Lower lobe of right lung (tissue), 2 donors: ENCODE measurements at places on chromosomes 2 and 18.

DNA sequence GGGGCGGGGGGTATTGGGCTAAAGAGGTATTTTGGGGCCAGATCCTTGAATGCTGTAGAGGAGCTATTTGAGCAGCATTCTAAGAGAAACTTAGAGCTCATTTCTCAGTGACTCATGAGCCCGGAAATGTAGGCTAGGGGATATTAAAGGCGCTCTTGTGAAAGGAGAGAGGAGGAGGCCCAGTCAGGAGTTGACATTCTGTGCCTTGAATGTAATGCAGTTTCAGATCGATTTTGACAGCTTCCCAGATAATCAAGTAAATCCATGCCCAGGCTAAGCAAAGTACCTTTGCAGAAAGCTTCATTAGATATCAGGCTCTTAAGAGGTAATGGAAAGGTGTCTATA, 1.5 kb downstream of the CAB39 start:
- no peak for DNase-seq

DNA sequence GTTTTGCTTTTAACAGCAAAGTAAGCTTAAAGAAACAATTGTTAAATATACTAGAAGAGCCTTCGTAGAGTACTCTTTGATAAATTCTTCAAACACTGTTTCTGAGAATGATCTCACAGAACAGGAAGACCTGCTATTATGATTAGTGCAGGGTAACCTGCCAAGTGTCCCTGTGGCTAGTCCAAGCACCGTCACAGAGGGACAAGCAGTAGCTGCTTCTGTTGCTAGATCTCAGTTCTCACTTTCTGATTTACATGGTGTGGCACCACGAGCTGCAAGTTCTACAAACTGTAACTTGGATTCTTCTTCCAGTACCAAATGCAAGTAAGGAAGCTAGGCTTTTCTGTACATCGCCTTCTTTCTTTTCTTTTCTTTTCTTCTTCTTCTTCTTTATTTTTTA, 121.5 kb downstream of the PIEZO2 start:
- no peak for DNase-seq

DNA sequence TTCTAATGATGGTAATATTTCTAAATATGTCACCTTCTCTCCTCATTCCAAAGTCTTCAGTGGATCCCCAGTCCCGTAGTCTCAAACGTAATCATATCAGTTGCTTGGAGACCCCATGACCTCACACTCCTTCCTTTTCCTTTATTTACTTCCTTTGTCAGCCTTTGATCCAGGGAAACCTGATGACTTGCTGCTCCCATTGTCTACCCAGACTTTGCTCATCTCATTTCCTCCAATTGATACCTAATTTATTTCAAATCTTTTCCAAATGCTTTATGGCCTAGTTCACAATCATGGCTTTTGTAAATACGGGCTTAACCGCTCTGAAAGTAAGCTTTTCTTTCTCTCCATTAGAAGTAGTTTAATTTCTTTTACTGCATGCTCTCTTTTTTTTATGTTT, 402.4 kb upstream of the CYRIA start:
- no peak for DNase-seq

- peak; percentile 69 for DNase-seq
Observed at GRCh38 chr2:73920577-73921545, 5.8 kb upstream of the DGUOK start.

DNA sequence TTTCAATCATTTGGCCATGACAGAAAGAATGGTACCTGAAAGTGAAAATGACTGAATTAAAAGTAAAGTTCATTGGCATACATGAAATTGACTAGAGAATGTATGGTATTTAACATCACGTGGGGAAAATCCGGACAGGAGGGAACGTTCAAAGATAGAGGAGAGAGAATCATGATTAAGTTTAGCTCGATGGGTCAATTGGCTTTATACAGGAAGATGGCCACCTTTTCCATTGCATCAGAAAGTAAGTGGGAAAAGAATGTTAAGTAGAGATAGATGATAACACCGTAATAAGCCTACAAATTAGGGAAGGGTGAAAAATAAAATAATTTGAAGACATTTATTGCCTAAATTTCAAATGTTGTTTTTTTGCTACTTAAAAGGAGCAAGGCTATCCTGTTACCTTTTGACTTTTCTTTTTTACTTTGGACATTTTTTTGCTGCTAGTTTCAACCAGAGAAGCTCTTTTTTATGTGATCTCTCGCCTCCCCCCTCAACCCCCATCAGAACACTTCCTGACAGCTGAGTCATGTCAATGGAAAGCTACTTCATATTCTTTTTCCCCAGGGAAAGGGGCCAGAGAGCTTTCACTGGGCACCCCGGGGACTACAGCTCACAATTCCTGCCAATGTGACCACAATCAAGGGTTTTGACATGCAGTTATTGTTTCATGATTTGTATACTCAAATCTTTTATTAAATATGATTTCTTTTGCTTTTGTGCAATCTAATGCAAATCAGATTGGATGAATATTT, 767 bp upstream of the CCDC102B start:
- DNase-seq, result peak; percentile 25

DNA sequence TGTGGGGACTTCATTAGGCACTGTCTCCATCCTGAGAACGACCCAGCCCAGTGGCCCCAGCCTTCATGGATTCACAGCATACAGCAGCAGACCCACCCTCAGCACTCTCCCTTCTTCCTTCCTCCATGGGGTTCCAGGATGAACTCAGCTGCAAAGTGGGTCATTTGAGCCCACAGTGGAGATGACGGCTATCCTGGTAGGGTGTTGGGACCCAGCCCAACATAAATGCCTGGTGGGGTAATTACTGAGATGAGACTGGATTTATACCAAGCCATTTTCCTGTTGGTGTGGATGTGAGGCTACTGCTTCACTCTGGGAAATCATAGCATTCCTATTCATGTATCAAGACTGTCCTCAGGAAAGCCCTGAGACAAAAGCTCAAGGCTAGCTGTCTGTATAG, 536.7 kb upstream of the TNP1 start:
- DNase-seq, result no peak

- DNase-seq, result no peak
Observed at GRCh38 chr2:8134473-8134932, 547.4 kb upstream of the ID2 start.

- DNase-seq, result no peak
Observed at GRCh38 chr2:86392873-86393518, 48.2 kb upstream of the KDM3A start.

GRCh38 chr2:48568547-48568946, 38.6 kb downstream of the STON1 start:
- no peak for DNase-seq

- DNase-seq, result no peak
Observed at GRCh38 chr18:63368611-63369010, 1.6 kb upstream of the KDSR start.

- no peak for DNase-seq
Observed at GRCh38 chr2:1546023-1546591, 132.8 kb downstream of the TPO start.

DNA sequence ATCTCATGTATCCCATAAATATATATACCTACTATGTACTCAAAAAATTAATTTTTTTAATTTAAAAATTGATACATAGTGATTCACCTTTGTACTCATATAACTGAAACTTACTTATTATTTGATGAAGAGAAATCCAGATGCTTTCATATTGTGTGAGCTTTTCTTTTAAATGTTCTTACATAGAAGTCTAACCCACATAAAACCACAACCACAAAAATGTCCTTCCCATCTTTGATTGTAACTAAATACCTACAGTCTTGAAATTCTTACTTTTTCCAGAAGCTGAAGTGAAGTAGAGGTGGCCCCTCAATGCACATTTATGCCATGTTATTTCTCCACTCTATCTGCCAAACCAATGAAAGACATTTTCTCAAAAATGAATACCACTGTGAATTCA, 117.9 kb upstream of the COL5A2 start:
- DNase-seq, result no peak

DNA sequence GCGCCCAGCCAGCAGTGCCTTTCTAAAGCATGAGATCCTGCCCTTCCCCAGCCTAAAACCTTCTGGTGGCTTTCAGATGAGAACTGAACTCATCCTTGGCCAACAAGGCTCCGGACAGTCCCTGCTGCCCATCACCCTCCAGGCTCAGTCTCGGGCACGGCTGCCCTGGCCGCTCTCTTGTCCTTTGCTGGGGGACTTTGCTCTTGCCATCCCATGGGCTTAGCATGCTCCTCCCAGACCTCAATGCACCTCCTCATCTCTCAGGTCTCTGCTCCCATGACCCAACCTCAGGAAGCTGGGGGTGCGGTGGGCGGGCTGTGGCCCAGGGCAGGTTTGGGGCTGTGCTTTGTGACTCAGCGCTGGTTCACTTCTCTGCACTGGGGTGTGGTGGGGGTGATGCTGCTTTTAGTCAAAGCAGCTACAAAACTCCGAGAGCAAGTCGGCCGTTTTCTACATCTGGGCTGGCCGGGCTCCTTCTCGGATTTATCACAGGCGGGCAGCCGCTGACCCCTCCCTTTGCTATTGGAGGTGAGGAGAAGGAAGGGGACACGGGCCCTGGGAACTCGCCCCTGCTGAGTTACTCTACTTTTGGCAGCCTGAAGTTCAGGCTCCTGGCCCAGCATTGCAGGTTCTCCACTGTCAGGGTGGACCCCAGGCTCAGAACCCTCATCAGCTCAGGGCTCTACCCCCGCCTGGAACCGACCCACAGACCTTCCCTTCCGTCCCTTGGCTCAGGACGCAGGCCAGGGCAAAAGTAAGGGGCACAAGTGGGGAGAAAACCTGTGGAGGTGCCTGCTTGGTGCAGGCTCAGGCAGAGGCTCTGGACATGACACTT, 90.6 kb upstream of the TAF1B start:
- DNase-seq, result no peak

DNA sequence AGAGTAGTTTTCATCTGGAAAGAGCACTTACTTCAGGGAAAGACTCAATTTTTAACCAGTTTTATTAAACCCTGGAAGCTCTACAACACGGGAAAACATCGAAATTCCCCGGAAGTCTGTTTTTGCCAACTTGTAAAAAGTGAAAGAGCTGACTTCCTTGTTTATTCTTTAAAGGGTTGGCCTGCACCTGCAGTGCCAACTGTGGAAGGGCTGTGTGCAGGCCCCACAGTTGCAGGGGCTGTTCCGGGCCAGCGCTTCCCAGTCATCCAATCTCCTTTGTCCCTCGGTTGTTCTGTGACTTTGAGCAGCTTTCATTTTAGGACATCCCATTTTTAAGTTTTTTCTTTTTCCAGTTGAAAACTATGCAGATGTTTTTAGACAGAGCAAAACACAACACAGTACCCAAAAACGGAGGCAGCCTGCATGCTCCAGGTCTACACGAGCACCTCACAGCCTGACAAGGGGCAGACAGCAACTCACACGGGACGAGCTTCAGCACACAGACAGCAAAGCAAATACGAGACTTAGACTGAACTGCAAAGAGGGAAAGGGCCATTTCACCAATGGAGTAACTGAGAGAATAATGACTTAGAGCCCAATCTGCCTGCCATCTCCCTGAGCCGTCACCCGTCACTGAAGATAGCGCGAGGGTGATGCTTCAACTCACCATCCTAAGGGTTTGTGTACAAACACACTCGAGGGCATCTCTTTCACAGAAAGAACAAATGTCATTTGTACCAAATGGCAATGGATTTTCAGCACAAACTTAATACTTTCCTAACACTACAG, 70.6 kb downstream of the EMILIN2 start:
- no peak for DNase-seq

DNA sequence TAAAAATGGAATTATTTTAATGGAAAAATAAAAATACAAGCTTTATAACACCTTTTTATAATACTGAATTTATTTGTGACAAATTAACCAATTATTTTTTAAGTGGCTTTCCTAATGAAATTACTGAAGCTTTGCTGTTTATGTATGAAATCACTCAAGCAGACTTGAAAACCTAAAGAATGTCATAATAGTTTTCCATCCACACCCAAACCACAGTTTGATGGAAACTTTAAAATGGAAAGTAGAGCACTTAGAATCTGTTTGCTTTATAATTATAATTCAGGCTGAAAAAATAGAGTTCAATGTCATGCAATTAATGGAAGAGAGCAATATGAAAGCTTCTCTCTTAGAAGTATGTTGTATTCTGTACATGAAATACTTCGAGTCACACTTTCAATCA, 31.6 kb upstream of the WDR75 start:
- no peak for DNase-seq

- no peak for DNase-seq
Observed at GRCh38 chr2:219000569-219000960, 7.3 kb upstream of the CRYBA2 start.

DNA sequence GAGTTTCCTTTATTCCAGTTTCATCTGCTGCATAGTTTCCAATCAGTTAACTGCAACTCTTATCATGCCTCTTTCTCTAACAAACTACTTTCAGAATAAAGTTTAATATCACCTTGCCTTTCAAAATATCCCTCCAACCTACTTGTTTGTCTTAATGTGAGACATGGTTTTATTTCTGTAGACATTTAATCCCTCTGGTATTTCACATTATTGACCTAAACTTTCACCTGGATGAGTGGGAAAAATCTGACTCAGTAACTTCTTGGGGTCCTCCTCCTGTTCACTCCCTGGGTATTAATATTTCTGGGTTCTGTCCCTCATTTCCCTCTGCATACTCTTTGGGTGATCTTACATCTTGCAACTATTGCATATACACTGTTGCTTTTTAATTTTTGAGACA, 27.9 kb downstream of the MSH6 start:
- DNase-seq, result no peak

DNA sequence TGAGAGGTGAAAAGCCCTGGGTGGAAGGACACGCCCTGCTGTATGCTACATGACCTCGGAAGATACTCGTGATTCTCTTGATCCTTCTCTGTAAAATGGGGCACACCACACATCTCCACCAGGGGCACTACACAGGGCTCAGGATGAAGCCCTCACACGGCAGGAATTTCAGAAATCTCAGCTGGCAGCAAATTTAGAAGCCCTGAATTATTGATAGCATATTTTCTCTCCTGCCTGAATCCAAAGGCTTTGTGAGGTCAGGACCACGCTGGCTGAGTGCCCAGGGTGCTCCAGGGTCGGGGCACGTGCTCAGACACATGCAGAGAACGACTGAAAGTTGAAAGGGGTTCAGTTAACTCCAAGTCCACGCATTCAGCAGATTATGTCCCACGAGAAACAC, 42.1 kb upstream of the GALR1 start:
- DNase-seq, result peak; percentile 78

DNA sequence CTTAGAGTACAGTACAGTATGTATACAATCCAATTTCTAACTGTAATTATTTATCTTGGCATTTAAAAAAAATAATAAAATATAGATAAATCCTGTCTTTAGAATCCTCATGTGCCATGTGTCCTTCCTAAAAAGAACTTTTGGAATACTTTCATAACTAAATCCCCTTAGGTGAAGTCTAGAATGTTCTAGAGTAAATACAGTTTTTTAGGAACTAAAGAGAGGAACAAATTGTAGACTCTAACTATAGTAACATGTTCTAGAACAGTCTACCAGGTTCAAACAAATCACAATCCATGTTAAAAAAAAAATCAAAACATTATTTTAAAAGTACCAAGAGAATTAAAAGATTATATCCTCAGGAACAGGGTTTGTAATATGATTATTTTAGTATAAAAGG, 80.6 kb upstream of the CCDC141 start:
- no peak for DNase-seq

DNA sequence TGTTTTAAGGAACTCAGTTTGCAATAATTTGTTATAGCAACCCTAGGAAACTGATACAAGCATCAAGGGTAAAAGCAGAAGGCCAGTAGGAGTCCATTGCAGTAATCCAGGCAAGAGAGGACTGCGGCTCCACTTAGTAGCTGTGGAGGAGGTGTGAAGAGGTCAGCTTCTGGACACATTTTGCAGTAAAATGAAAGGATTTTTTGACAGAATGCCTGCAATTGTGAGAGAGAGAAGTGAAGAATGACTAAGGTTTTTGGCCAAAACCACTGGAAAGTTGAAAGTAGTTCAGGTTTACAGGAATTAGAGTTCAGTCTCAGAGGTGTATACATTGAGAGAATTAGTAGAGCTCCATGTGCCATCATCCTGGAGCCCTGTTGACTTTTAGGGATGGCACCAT, 129.5 kb downstream of the RHBDD1 start:
- no peak for DNase-seq

GRCh38 chr2:138964418-138964817, 184.2 kb upstream of the NXPH2 start:
- no peak for DNase-seq
